Right renal pelvis (tissue), 4 donors: ENCODE measurements at places on chromosomes 16 and 17.

GRCh38 chr16:27843800-27844199 is 219.7 kb downstream of the GSG1L start:
- DNase-seq: no peak

GRCh38 chr17:78852709-78853121 is 12.1 kb upstream of the USP36 start:
- DNase-seq: no peak

- DNase-seq: no peak
Measured at GRCh38 chr16:11160676-11161115, 95.3 kb downstream of the SOCS1 start.

- no peak for DNase-seq
Measured at GRCh38 chr17:47707884-47708283, 13.9 kb downstream of the TBKBP1 start.

- no peak for DNase-seq
Measured at GRCh38 chr16:76292218-76292617, 15.0 kb downstream of the CNTNAP4 start.

DNA sequence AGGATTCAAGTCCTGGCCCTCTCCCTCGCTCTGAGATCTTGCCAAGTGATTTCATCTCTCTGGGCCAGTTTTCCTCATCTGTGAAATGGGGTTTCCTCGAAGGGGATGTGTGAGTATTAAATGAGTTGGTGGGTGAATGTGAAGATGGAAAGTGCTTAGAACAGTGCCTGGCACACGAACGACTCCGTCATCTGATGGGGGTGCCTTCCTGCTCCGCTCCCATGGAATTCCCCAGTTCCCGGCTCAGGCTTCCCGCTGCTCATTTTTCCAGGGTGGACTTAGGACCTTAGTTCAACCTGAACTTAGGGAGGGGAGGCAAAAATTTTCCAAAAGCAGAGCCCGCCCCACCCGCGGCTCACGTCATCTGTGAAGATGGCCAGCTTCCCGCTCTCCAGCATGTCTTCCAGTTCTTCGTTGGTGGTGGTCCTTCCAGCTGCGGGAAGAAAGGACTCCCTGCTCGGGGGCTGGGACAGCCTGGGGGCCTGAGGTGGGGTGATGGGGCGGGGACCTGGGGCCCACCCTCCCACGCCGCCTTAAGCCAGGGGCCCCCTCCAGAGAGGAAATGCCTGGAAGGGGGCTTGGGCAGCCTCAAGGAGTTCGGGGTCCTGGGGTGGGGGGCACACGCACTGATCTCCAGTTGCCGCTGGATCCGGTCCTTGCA is 11.4 kb downstream of the HSD3B7 start:
- DNase-seq: no peak

DNA sequence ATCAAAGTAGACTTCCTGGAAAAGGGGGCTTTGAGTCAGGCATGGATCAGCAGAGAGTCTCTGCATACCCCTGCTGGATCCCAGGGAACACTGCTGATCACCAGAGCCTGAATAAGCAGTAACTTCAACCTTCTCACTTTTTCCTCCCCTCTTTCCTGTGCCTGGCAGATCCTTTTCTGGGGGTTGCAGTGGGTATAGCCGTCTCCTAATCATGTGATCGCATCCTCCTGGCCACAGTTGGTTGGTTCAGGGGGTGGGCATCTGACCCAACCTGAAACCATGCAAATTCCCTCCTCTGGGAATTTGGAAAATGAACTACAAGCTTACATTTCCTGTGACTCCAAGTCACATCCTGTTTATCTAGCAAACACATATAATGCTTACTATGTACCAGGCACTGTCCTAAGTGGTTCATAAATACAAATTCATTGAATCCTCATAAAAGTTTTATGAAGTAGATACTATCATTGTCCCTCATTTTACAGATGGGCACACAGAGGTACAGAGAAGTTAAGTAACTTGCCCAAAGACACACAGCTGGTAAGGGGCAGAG is 120.3 kb downstream of the AXIN2 start:
- DNase-seq: no peak

DNA sequence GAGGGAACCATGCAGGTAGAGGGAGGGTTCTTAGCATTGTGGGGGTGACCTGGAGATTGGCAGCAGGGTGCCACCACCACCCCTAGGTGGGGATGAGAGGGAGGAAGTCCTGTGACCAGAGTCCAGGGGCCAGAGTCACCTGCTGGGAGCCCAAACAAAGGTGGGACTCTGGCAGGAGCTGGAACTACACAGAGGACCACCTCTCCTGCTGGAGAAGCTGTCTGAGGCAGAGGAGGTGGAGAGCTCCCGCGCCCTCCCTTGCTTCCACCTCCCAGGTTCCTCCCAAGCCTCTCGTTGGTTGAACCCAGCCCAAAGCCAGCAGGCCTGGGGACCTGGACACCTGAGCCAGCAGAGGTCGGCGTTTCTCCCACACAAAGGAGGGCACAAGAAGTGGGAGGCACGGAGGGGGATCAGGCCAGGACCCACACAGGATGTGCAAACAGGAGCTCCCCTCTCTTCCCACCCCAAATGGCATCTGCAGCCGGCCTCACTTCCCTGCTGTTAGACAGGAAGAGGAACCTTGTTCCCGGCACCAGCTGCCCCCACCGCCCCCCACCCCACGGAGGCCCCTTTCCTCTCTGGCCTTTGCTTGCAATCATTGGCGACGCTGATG is 154.6 kb downstream of the SEC14L1 start:
- no peak for DNase-seq

- DNase-seq: no peak
Measured at GRCh38 chr17:74994440-74994839, 7.0 kb downstream of the CDR2L start.

DNA sequence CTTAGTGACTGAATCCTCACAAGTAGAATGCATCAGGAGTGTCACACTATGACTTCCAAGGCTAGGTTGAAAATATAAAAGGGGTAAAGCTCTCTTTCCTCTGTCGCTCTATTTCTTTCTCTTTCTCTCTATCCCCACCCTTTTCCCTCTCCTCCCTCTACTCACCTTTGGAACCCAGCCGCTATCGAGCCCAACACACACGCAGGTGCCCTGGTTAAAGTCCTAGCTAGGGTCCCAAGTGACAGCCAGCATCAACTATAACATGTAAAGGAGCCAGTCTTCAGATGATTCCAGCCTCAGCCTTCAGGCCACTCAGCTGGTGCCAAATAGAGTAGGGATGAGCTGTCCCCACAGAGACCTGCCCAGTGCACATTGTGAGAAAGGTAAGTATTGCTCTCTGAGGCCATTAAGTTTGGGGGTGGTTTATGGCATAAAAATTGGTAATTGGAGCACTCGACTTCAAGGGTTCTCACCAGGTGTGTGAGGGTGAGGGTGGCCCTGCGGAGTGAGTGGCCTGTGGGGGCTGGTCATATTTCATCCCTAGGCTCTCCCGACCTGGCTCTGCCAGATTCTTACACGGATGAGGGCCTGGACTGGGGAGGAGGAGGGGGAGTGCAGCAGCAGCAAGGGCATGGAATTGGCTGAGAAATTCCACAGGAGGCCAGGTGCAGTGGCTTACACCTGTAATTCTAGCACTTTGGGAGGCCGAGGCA is 14.9 kb upstream of the C16orf54 start:
- DNase-seq: no peak

DNA sequence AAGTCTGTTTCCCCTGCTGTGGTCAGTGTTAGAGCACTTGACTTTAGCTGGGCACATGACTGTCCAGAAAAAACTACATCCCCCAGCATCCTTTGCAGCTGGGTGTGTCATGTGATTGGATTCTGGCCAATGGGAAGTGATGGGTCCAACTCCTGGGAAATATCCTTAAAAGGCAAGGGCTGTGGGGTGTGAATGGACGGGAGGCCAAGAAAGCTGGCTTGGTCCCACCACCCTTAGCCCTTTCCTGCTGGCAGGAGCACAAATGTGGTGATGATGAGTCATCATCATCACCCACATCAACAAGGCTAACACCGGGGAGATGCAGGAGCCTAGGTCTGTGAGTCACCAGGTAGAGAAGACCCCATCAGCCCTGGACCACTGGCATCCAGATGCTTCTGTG is 341.7 kb downstream of the C16orf95 start:
- no peak for DNase-seq

- no peak for DNase-seq
Measured at GRCh38 chr16:53022374-53022773, 30.3 kb downstream of the CHD9NB start.

GRCh38 chr17:75260641-75261335 is 618 bp downstream of the GGA3 start:
- DNase-seq: no peak

DNA sequence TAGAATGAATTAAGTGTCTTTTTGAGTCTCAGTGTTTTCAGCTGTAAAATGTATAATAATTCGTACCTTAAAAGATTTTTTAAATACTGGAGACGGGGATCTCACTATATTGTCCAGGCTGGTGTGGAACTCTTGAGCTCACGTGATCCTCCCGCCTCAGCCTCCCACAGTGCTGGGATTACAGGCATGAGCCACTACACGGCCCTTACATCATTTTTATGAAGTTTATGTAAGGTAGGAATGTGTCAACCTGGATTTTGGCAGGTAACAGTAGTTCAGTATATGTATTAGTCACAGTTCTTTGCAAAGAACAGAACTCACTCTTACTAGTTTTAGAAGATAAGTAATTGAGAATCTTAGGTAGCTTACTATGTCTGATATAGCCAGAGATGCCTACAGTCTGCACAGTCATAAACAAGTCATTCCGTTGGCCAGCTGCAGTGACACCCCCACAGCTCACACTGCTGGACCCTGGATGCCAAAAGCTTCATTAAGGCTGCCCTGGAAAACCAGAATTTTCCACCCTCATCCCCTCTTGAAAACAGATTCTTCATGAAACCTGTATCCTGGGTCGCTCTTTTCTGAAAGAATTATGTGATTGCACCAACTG is 583 bp upstream of the COX6A2 start:
- DNase-seq: no peak

- no peak for DNase-seq
Measured at GRCh38 chr16:11315510-11315909, 29.7 kb upstream of the RMI2 start.
